ENCODE measurements at places on chromosomes 2 and 18.

- H3K36me3 ChIP-seq = no peaks in the 10 kb centered on the region
- H3K27ac ChIP-seq = no peak overlapping the region
- no peak for DNase-seq
- no peaks in the 10 kb centered on the region for H3K27me3 ChIP-seq
Observed at GRCh38 chr2:201794294-201794693, 12.0 kb upstream of the CDK15 start.

DNA sequence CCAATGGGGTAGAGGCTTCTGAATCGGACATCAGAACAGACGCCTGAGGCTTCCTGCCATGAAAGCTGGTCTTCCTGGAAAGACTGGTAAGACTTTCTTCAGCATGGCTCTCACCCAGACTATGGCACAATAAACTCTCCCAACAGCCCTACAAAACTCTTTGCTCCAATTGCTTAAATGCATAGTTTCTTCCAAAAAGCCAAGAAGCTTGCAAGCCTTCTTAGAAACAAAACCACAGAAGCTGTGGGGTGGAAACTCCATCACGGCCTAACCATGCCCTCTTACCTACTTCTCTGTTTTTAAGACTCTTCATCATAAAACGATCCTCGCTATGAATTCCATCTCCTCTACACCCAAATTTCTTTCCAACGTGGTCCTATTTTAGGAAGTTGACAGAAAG lies 48.2 kb downstream of the PAX8 start:
- no peaks in the 10 kb centered on the region for H3K36me3 ChIP-seq
- peaks cover 4% of the 10 kb centered on the region for H3K4me1 ChIP-seq
- no peaks in the 10 kb centered on the region for H3K27me3 ChIP-seq

DNA sequence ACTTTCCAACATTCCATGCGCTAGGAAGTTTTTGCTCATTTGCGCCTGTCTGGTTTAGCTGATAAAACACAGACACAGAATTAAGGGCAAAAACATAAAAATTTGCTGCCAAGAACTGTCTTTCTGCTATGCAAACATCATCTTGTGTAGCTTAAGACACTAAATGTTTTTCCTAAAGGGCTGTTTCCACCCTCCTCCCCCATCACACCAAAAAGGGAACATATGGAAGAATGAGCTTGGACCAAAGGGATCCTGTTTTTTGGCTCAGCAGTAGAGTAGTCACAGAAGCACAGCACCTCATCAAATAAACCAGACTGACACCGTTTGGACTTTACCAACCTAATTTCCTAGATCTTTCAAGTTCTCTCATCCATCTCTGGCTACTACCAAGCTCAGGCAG lies 210.1 kb downstream of the ZNF521 start:
- H3K27me3 ChIP-seq = no peaks in the 10 kb centered on the region
- no peaks in the 10 kb centered on the region for H3K4me1 ChIP-seq
- DNase-seq = no peak
- no peak overlapping the region for H3K4me3 ChIP-seq
- no peaks in the 10 kb centered on the region for H3K36me3 ChIP-seq
- H3K27ac ChIP-seq = no peak overlapping the region

GRCh38 chr2:192159736-192160135 lies 35.0 kb downstream of the TMEFF2 start:
- no peak overlapping the region for H3K4me3 ChIP-seq
- no peaks in the 10 kb centered on the region for H3K36me3 ChIP-seq
- no peak for DNase-seq
- no peaks in the 10 kb centered on the region for H3K27me3 ChIP-seq

DNA sequence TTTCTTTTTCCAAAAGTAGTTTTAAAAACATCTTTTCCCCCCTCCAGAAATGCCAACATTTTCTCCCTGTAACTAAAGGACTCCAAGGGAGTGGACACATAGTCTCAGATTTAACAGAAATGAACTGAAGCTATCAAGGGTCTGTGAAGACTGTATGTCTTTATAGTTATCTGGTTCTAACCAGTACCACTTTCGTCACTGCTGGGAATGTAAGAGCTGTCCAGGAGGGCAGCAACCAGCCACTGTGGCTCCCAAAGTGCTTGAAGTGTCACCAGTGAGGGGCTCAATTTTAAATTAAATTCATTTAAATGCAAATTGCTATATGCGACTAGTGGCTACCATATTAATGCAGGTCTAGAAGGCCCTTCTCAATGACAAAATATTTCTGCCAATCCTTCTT lies 15.0 kb downstream of the RNF149 start:
- DNase-seq = no peak
- H3K4me1 ChIP-seq = no peaks in the 10 kb centered on the region
- no peak overlapping the region for H3K27ac ChIP-seq
- H3K27me3 ChIP-seq = no peaks in the 10 kb centered on the region

DNA sequence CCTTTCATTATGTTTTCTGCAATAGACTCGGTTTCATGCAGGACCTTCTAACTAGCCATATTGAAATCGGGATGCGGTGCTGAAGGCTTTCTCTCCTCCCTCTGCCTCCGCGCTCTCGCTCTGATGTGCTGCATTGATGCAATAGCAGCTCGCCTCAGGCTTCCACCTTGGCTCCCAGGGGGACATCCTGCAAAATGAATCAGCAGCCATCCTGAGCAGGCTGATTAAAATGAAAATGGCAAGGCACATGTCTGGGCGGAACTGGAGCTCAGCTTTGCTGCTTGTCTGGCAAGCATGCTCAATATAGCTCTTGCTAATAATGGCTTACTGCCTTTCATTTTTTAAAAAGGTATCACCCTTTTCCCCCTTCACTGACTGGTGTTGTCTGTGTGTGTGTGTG lies 806 bp upstream of the MYT1L start:
- no peaks in the 10 kb centered on the region for H3K36me3 ChIP-seq
- no peaks in the 10 kb centered on the region for H3K4me1 ChIP-seq
- no peak for DNase-seq
- H3K27ac ChIP-seq = no peak overlapping the region

DNA sequence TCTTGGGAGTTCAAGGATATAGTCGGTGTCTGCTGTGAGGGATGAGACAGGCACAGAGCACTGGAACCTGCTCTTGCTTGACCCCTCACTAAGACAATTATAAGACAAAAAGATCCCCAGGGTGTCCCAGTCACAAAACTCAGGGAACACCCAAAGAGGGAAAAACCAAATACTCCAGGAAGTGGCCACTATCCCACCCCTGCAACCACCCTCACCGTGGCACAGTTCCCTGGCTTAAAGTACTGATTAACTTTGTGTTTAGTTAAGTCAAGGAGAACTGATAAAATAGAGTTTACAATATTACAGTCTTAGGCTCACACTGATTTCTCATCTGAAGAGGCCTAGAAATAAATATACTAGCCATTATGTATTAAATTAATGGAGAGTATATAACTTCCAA lies 13.5 kb downstream of the IL36B start:
- DNase-seq = no peak
- no peak overlapping the region for H3K27ac ChIP-seq
- no peaks in the 10 kb centered on the region for H3K36me3 ChIP-seq
- no peak overlapping the region for H3K4me3 ChIP-seq

GRCh38 chr18:39487932-39488331 lies 1922.3 kb upstream of the CELF4 start:
- H3K4me1 ChIP-seq = no peaks in the 10 kb centered on the region
- no peaks in the 10 kb centered on the region for H3K36me3 ChIP-seq
- no peak for DNase-seq
- H3K4me3 ChIP-seq = no peak overlapping the region
- no peak overlapping the region for H3K27ac ChIP-seq

DNA sequence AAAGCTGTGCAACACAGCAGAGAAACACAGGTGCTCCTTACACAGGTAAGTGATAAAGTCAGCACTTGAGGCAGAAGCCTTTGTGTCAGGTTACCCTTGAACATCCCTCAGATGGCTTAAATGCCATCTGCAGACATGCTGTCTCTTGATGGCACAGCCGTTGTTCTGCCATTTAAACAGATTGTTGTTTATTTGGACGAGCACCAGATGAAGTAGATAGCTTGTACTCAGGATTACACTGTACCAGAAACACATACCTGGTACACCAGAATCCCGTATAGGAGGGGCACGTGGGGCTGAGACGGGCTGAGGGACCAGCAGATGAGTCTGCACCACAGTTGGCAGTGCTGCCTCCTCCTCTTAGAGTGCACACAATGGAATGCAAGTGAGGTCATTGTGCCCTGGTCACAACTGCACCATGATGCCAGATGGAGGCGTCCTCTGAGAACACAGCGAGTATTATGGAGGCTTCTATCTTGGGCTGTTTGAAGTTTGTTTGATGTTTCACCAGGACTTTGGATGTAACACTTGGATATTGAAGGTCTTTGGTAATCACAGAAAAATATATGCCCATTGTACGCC lies 143.0 kb downstream of the TANC1 start:
- H3K4me1 ChIP-seq = peaks cover 31% of the 10 kb centered on the region
- no peaks in the 10 kb centered on the region for H3K27me3 ChIP-seq
- peaks cover 9% of the 10 kb centered on the region for H3K36me3 ChIP-seq
- no peak overlapping the region for H3K4me3 ChIP-seq
- no peak overlapping the region for H3K27ac ChIP-seq

DNA sequence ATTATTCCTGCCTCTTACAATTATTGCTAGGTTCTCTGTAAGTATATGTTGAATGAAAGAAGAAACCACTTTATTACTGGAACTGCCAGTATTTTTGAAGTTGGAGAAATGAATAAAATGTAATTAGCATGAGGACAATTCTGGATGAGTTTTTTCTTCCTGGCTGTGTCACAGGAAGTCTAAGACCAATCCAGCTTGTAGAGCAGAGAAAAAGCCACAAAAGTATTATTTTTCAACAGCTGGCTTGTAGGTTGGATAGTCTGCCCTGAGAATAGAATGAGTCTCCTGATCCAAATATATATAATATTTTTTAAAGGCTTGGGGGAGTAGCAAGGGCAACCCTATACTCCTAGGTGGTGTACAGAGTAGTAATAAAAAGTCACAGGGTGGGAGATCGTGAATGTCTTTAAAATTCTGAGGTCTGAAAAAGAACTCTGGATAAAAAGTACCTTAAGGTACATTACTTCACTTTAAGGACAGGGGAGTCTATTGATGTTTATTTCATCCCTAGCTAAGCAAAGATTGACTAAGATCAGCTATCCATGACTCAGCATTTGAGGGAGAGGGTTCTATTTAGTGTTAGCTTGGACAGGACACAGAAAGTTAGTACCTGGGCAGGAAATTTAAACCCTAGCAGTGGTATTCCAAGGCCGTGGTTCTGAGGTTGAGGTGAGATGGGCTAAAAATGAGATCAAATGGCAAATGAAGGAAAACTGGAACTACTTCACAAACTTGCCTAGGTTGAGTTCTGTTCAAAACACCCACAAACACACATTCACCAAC lies 31.7 kb downstream of the SLC40A1 start:
- H3K36me3 ChIP-seq = no peaks in the 10 kb centered on the region
- no peak overlapping the region for H3K27ac ChIP-seq
- no peak for DNase-seq

- DNase-seq = no peak
- no peaks in the 10 kb centered on the region for H3K27me3 ChIP-seq
Observed at GRCh38 chr2:75503048-75503607, 57.6 kb downstream of the EVA1A start.

- no peak for DNase-seq
- no peaks in the 10 kb centered on the region for H3K27me3 ChIP-seq
- H3K4me3 ChIP-seq = no peak overlapping the region
- no peaks in the 10 kb centered on the region for H3K36me3 ChIP-seq
- no peaks in the 10 kb centered on the region for H3K4me1 ChIP-seq
Observed at GRCh38 chr2:3279236-3279960, 98.2 kb downstream of the EIPR1 start.

GRCh38 chr2:6082625-6083018 lies 390.4 kb downstream of the SOX11 start:
- no peaks in the 10 kb centered on the region for H3K36me3 ChIP-seq
- no peak for DNase-seq
- no peak overlapping the region for H3K4me3 ChIP-seq
- no peaks in the 10 kb centered on the region for H3K27me3 ChIP-seq
- H3K27ac ChIP-seq = no peak overlapping the region

DNA sequence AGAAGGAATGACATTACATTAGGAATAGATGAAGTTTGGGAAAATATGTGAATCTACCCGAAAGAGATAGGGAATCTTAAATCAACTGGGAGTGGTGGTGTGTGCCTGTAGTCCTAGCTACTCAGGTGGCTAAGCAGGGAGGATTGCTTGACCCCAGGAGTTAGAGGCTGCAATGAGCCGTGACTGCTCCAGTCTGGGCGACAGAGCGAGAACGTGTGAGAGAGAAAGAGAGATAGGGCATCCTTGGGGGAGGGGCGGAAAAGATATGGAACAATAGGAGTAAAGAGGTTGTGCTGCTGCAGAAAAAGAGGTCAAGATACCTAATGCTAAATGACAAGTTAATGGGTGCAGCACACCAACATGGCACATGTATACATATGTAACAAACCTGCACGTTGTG lies 47.1 kb upstream of the ADAM23 start:
- no peaks in the 10 kb centered on the region for H3K4me1 ChIP-seq
- no peaks in the 10 kb centered on the region for H3K36me3 ChIP-seq
- H3K27ac ChIP-seq = no peak overlapping the region
- no peak for DNase-seq
- no peaks in the 10 kb centered on the region for H3K27me3 ChIP-seq
- H3K4me3 ChIP-seq = no peak overlapping the region

GRCh38 chr18:72174972-72175649 lies 369.0 kb downstream of the CBLN2 start:
- H3K27ac ChIP-seq = no peak overlapping the region
- no peak for DNase-seq
- H3K36me3 ChIP-seq = no peaks in the 10 kb centered on the region
- H3K4me1 ChIP-seq = no peaks in the 10 kb centered on the region
- no peak overlapping the region for H3K4me3 ChIP-seq

DNA sequence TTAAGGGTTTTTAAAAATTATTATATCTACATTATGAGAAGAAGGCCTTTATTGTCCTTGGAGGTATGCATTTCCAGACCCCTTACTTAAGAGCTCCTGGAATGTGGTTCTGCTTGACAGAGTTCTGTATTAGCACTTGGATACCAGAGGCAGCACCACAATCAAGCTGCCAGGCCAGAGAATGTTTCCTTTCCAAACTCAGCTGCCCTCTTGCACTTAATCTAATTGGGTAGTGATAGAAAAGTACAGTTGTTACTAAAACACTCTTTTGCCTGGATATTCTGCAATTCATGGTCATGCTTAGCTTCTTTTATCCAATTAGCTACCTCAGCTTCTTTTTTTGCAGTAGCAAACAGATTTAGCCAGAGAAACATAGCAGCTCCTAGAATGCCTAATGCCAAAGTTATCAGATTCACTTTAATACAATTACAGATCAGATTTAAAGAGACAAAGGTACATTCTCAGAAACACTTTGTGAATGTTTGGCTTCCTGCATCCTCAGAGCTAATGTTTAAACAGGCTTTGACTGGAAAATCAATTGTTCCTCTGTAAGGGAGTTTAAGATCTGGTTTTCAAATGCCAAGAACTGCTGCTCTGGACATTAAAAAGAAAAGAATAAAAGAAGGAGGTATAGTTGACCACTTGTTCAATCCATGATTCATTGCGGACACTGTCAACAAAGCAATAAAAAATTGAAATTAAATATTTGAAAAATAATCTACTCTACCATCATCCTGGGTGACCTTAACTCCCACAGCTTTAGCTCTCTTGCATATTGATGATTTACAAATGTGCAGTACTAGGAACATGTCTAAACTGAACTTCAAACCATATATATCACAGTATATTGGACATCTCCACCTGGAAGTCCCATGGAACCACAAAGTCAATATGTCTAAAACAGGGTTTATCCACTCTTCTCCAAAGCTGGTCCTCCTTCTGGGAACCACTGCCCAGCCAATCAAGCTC lies 12.8 kb downstream of the NOSTRIN start:
- no peaks in the 10 kb centered on the region for H3K36me3 ChIP-seq
- no peaks in the 10 kb centered on the region for H3K4me1 ChIP-seq
- H3K4me3 ChIP-seq = no peak overlapping the region
- no peak overlapping the region for H3K27ac ChIP-seq
- DNase-seq = no peak
